CD8-positive, alpha-beta T cell (primary cell): ENCODE measurements at places on chromosomes 4 and X.

DNA sequence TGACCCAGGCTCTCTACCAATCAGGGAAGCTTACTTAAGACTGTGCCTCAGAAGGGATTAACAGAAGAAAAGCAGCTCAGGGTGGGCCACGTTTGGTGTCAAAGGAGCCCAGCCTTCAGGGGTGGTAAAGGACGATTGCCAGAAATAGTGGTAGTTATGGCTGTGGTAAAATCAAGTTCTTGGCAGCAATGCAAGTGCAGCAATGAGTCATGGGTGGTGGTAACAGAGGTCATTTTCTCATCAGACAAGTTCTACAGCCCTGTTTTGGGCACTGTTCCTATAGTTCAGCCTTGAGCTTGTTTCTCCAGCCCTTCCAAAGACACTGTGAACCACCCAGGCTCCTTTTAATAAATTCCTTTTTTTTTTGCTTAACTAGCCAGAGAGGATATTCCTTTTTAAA, 120.3 kb downstream of the EFHC2 start:
- DNase-seq: no peak

DNA sequence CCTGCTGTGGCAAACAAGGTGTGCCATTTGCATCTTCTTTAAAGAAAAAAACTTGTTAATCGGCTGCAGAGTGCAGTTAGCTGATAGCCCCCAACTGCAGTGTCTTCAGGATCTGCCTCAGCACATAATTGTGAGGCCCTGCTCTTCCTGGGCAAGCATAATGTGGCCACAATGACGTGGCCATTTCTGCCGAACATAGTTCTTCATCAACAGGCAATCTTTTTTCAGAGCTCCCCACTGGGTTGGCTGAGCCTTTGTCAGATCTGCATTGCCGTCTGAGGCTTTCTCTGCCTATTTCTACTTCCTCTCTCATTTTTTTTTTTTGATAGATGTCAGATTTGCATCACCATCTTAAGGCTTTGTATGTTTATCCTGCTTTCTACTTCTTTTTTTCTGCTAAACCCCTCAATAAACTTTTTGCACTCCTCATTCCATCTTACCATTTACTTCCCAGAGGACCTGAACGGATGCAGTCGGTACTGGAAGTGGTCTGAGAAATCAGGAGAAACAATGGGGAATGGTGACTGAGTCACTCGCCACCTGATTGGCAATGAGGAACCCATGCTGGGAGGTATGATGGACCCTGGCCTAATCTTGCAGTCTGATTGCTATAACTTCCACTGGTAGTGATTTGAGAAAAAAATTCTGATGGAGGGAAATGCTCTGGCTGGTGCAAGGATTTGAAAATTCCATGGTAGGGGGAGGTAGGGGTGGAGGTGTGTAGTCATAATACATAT, 21.2 kb upstream of the TAB3 start:
- no peak for DNase-seq

DNA sequence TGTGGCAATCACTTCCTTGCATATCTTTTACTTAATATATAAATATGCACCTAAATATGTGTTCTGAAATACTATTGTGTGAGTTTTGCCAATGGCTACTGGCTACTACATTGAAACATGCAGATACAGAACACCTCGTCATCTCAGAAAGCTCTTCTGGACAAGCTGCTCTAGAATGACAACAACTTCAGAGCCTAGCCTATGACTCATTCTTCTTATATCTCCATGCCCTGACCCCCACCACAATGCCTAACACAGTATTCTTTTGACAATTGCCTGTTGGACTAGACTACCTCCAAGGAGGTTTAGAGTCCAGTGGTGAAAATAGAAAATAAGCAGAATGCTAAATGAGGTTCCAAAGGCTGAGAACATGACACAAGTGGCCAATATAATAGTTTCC, 17.6 kb upstream of the DMP1 start:
- DNase-seq: no peak

- no peak for DNase-seq
Observed at GRCh38 chr4:106048250-106048971, 153.1 kb downstream of the NPNT start.

- no peak for DNase-seq
Observed at GRCh38 chr4:87388901-87389300, 2.1 kb downstream of the HSD17B11 start.

- no peak for DNase-seq
Observed at GRCh38 chr4:59597536-59598329, 1602.4 kb upstream of the ADGRL3 start.

DNA sequence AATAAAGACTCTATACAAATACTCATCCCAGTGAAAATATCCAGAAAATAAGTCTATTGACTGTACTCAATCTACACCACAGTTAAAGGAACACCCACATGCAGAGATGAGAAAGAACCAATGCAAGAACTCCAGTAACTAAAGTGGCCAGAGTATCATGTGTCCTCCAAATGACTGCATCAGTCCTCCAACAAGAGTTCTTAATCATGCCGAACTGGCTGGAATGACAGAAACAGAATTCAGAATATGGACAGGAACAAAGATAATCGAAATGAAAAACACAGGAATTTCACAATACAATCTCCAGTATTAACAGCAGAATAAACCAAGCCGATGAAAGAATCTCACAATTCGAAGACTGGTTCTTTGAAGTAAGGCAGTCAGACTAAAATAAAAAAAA, 210.3 kb downstream of the TBCK start:
- DNase-seq: no peak

- no peak for DNase-seq
Observed at GRCh38 chrX:15947648-15948317, 93.2 kb upstream of the AP1S2 start.

DNA sequence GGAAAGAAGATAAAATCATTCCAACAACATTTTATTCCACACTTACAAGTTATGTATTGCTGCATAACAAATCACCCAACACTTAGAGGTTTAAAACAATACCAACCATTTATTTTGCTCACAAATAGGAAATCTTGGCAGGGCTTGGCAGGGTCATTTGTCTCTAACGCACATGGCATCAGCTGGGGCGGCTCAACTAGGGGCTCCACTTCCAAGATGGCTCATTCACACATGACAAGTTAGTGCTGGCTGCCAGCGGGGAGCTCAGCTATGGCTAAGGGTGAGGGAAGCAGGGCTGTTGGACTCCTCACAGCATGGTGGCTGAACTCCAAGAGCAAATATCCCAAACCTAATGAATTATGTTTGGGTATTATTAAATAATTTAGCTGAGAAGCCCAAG, 377.0 kb downstream of the ZNF674 start:
- no peak for DNase-seq

DNA sequence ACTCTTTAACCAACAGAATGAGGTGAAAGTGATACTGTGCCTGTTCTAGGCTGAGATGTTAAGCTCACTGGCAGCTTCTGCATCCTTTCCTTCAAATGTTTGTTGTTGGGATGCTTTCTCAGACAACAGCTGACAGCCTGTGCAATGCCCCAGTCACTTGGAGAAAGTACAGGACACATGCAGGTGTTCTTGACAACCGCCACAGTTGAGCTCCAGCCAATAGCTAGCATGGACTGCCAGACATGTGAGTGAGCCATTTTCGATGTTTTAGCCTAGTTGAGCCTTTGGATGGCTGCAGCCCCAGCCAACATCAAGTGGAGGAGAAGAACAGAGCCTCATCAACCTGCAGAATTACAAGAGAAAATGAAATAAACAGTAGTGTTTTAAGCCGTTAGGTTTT, 94.1 kb upstream of the PPP3CA start:
- no peak for DNase-seq

- DNase-seq: no peak
Observed at GRCh38 chr4:20622701-20623100, 77.6 kb upstream of the PACRGL start.

DNA sequence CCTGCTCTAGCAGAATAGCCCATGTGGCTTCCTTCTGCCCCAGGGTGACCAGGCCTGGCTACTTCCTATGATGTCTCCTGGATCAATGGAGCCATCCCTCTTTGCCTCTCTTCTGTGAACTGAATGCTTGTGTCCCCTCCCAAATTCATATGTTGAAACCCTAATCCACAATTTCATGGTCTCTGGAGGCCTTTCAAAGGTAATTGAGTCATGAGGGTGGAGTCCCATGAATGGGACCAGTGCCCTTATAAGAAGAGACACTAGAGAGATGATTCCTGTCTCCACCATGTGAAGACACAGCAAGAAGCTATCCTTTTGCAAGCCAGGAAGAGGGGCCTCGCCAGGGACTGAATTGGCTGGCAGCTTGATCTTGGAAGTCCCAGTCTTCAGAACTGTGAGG, 18.4 kb downstream of the CCKAR start:
- no peak for DNase-seq

GRCh38 chr4:80927420-80927819, 103.1 kb upstream of the BMP3 start:
- DNase-seq: no peak
